HT1080 (cell line): ENCODE measurements at places on chromosomes 11 and 22. TPM values are rescaled to one million over a fixed set of nuclear protein-coding genes. Genes with fewer than 3 reads are reported as not detected.

The C22orf15 gene
- 1.1 TPM in 1 of 2 replicates, not detected in the other for total RNA-seq

GRCh38 chr11:102254047-102254446, 63.2 kb upstream of the BIRC3 start:
- no peak for DNase-seq

DNA sequence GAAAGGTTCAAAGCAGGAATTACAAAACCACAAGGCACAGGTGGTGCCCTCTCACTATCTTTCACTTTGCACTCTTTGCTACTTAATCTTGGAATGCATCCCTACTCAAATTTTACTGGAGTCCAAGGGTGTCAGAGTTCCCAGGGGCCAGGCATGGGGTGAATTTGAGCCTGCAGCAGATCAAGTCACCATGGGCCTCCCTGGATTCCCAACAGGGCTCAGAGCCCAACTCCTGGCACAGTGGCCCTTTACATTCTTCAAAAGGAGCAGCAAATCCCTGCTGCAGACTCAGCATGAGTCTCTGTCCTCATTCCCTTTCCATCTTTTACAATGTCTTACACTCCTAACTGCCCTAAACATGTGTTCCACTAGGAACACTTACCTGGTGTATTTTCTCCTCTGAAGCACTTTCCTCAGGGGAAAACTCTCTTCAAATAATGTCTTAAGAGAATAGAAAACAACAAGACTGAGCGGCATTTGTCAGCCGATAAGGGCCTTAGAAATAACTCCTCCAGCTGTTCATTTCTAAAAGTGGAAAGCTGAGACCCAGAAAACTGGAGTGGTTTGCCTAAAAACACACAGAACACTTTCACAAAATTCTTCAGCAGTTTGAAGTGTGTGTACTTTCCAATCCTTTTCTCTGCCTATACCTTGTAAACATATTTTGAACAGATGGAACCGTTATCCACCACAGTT, 596.0 kb downstream of the INSC start:
- no peak for DNase-seq

GRCh38 chr11:134543241-134543640, 131.2 kb upstream of the B3GAT1 start:
- DNase-seq, result no peak
